ENCODE measurements at places on chromosomes 11 and 22. TPM values are rescaled to one million over a fixed set of nuclear protein-coding genes. Genes with fewer than 3 reads are reported as not detected.

PDGFB gene
- 2.5 TPM for total RNA-seq

ROBO4 gene
- total RNA-seq, result 3.6 TPM

OVOL1 gene
- total RNA-seq, result not detected

MMP11 gene
- total RNA-seq, result 14.8 TPM

C11orf97 gene
- not detected for total RNA-seq
